ENCODE measurements at places on chromosomes 3 and 15.

GRCh38 chr15:56251315-56252095 is 7.8 kb upstream of the RFX7 start:
- DNase-seq, result no peak

- DNase-seq, result no peak
Observed at GRCh38 chr3:32885283-32885901, 66.1 kb upstream of the CCR4 start.

GRCh38 chr15:33742800-33743199 is 225.5 kb upstream of the CHRM5 start:
- DNase-seq, result no peak

GRCh38 chr15:27461181-27461580 is 490.2 kb downstream of the GABRG3 start:
- DNase-seq, result no peak

DNA sequence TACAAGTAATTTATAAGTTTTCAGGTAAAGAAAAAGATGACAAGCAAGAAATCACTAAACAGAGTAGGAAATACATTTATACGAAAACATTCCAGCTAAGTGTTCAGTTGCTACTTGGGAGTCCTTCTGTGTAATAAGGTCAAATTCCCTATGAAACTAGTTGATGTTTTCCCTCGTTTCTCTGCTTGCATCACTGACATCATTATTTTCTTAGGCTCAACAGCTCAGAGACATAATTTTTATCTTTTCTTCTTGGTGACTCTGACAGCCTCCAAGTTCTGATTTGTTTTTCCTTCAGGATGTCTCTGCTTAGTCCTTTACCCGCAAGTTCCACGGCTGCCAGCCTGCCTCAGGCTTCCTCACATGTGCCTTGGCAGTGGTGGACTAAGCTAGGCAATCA is 173.6 kb downstream of the P3H2 start:
- no peak for DNase-seq

GRCh38 chr3:76442374-76442915 is 597.5 kb upstream of the ROBO2 start:
- DNase-seq, result no peak

GRCh38 chr3:71546821-71547220 is 36.7 kb downstream of the FOXP1 start:
- DNase-seq, result no peak

DNA sequence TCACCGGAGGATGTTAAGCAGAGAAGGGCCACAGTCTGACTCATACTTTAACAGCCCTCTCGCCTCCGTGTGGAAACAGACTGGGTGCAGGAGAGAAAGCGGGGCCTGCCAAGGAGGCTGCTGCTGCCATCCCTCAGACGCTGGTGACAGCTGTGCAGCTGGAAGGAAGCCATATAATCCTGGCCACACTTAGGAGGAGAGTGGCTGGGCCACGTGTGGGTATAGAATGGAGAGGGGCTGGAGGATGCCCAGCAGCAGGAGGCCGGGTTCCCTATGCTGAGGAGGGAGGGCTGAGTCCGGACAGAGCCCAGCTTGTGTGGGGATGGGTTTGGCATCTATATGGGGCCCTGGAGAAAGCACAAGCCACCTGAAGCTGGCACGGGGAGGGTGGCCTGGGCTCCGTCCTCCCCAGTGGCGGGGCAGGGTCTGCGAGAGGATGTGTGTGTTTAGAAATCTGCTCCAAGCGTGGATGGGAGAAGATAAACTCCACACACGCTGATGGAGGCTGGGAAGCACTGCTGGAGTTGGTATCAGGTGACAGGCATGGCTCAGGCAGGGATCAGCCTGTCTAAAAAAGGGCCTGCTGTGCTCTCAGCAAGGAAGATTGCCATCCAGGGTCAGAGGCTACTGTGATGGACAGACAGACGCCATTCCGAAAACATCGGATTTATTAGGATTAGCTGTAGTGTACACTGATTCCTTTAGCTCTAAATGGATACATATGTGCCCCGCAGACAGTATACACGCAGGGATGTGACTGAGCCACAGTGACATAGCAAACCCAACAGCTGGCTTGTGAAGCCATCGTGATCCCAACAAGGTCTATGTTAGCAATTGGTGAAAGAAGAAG is 15.9 kb downstream of the ABTB1 start:
- DNase-seq, result no peak

GRCh38 chr3:32399030-32399620 is 7.5 kb downstream of the CMTM7 start:
- DNase-seq, result no peak

- DNase-seq, result no peak
Observed at GRCh38 chr3:43086460-43087165, 19.3 kb downstream of the POMGNT2 start.

GRCh38 chr3:106366352-106366751 is 497.5 kb upstream of the CBLB start:
- no peak for DNase-seq

DNA sequence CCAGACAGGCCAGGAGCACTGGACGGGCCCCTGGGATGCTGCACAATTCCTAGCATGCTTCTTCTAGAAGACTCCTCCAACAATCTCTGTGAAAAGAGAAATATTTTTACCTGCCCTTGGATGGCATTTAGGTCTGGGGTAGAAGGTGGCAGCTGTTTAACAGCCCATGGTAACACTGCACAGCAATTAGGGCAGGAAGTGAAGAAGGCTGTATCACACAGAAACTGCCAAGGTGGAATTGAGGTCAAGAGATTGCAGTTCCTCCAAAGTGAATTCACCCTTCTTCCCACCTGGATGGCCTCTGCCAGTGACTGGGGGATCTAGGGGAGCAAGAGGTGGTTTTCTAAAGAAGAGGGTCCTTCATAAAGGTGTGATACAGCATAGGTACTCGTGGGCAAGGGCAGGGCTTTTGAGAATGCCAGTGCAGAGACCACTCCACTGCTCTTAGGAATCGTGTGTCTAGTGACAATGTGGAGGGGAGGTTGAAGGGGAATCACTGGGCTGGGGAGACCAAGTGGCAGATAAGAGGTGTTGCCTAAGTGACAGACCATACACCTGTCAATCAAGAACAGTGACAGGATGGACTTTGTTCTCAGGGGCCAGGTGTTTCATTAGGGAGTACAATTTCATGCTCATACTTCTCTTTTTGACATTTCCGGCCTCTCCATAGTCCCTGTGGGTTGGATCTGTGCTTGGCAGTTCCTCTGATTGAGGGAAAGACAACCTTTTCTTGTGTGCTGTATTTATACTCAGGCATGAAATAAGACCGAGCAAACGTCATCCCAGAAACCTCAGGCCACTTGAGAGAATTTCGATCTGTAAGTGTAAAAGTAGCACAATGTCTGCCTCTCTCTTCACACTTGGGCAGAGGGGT is 83.5 kb upstream of the BCL6 start:
- no peak for DNase-seq

- DNase-seq, result no peak
Observed at GRCh38 chr15:91407269-91407889, 307.3 kb downstream of the SV2B start.

DNA sequence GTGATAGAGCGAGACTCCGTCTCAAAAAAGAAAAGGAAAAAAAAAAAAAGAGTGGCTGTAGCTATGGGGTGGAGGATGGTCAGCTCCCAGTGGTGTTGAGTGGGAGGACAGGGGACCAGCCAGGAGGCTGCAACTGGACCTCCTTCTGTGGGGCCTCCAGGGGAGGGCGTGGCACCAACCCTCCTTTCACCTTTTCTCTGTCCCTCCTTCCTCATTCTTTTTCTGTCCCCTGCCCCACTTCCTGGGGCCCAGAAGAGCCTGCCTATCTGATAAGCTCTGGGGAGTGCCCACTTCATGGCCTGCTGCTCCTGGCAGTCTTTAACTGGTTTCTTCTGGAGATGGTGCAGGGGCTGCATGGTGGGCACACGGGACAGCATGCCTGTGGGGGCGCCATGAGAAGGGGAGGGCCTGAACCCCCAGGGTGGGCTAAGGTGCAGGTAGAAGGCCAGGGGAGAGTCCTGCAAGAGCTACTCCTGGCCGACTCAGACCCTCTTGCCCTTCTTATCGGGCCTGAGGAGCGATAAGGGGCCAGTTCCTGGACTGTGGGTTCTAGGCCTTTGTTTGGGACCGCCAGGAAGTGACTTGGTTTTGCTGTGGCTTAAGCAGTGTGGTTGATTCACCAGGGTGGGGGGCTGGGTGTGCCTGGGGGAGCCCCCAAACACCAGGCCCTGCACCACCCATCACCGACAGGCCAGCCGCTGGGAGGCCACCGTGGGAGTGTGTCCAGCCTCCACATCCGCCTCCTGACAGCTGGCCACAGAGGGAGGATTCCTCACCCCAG is 49.4 kb upstream of the FLNB start:
- no peak for DNase-seq

DNA sequence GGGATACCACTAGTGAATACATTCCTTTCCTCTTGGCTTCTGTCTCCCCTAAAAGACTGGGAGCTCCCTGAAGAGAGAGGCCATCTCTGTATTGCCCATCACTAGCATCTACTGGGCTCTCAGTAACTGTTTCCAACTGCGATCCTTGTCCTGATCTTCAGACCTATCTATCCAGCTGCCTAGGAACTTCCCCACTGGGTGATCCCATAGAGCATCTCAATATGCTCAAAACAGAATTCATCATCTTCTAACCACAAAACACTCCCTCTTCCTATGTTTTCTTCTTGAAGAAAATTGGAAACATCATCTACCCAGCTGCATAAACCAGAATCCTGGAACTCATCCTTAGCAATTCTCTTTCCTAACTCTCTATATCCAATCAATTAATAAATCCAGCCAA is 54.6 kb downstream of the PLD1 start:
- no peak for DNase-seq

DNA sequence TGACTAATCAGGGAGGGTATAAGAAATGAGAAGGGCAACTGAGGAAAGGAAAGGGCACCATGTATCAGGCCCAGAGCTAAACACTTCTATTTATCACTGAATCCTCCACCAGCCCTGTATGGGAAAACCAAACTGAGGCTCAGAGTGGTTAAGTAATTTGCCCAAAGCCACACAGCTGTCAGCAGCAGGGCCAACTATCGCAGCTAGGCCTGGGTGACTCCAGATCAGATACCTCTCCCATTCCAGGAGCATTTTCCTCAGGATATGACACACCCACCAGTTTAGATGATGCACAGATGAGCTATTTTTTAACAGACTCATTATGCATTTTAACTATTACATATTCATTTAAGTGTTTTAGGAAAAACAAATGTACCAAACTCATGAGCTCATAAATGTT is 14.5 kb downstream of the NUP210 start:
- DNase-seq, result no peak

GRCh38 chr3:26406636-26407035 is 215.9 kb upstream of the LRRC3B start:
- DNase-seq, result no peak

GRCh38 chr3:100317912-100318311 is 16.6 kb upstream of the NIT2 start:
- no peak for DNase-seq

DNA sequence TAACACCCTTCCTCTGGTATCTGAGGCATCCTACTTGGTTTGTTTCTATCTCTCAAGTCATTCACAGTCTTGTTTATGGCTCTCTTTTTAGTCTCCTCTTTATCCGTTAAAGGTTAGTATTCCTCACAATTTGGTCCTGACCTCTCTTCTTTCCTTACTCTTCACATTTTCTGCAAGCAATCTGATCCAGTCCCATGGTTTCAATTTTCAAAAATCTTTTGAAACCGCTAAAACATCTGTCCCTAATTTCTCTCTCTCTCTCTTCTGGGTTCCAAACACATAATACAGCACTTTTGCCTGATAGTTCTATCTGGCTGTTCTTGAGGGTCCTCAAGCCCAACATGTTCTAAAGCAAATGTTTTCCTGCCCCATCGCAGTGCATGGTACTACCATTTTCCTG is 149.0 kb downstream of the SERPINI1 start:
- DNase-seq, result no peak

- no peak for DNase-seq
Observed at GRCh38 chr15:71736286-71736947, 73.9 kb upstream of the NR2E3 start.

DNA sequence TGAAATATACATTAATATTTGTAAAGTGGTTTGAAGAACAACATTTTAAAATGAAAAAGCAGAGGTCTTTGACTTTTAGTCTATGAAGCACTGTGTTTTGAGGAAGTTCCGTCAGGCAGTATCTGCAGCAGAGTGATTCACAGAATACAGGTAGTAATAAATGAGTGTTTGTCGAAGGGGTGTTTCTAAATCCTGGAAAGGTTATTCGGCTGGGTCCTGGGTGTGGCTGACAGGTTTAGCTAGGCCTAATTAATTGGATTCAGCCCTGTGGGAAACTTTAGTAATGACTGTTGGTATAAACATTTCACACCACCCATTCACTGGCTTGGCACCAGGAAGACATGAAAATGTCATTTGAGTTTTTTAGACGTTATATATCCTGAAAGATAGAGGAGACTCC is 51.3 kb downstream of the TIPARP start:
- no peak for DNase-seq

- DNase-seq, result no peak
Observed at GRCh38 chr15:31485911-31486461, 159.4 kb downstream of the KLF13 start.

- no peak for DNase-seq
Observed at GRCh38 chr3:54476891-54477290, 354.5 kb downstream of the CACNA2D3 start.

DNA sequence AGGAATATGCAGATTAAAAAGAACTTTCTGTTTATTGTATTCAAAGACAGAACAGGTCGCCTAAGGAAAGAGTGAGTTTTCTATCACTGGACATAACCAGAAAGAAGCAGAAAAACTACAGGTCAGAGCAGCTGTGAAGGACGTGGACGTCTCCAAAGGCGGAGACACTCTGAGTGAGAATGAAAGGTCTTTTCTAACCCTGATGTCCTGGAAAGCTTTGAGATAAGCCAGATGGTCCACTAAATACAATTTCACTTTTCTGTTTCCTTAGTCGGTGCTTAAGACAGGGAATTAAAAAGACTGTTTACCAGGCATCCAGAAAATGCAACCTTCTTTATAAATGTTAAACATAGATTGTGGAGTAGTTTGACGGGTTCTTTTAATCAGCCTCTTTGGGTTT is 360.4 kb downstream of the FGF12 start:
- DNase-seq, result no peak

DNA sequence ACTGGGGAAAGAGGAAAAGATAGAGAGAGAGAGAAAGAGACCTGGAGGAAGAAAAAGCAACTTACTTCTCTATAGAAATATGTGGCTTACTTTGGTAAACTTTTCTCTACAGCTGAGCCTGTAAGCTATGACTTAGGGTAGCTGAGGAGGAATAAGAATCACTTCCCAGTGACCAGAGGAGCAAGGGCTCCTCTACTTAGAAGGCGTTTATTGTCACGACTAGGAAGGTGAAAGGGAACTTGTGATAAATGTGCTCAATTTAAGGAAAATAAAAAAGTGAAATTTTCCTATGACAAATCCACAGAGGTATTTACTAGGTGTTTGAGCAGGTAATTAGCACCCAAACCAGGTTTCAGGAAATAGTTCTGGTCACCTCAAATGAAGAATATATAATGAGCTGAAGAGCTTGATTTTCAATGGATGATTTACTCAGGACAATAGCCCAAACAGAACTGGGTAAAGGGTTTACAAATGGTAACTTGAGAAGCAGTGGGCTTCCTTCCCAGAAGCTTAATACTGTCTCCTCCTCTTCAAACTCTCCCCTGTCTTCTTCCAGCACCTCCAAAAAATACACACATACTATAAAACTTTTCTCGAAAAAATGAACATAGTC is 46.1 kb downstream of the SOX2 start:
- no peak for DNase-seq

- DNase-seq, result no peak
Observed at GRCh38 chr3:187967993-187968392, 186.0 kb upstream of the LPP start.

Measured in frontal cortex (tissue), 4 donors.